ENCODE measurements at places on chromosomes 5 and 9.

DNA sequence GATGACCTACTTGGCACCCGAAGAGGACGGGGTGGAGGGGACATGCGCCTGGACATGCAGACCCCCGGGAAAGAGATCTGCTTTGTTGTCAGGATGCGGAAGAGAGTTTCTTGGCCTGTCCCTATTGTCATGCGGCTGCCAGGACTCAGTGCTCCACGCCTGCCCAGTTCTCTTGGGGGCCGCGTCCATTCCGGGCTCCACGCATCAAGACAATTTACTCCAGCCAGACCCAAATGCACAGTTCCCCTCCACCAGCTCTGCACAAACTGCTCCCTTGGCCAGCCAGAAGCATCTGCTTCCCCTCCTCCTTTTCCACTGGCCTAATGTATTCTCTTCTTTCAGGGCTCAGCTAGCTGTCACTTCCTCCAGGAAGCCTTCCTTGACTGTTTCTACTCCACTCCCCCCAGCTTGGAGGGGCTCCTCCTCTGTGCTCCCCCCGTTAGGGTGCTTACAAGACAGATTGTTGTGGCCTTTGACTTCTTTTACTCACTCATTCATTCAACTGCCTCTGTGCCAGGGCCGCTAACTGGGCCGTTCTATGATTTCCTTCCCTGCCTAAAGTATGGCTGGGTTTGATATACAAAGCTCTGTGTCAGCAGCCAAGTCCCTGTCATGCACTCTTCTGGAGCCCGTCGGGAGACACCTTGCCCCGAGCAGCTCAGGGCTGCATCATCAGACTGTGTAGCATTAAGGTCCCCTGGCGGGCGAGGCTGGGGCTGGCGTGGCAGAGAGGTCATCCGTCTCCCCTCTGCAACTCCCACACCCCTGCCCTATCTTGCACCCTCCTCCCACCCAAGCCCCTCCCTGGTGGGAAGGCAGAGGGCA lies 6.6 kb downstream of the FIBCD1 start:
- no peak for DNase-seq

DNA sequence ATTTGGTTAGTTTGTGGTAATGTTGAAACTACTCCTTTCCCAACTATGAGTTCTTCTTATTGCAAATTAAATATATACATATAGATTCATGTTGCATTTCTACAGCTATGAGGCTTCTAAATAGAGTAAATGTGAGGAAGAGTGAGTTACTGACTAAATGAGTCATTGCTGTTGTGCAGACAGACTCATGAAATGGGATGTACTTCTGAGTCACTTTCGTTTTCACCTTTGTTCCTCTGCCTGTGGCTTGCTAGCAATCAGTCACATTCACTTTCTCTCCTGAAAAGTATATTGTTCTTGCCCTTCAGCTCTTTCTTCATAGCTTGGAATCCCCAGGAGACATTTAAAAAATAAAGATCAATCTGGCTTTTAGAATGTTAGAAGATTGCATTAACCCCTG lies 295.5 kb upstream of the SMC2 start:
- no peak for DNase-seq

DNA sequence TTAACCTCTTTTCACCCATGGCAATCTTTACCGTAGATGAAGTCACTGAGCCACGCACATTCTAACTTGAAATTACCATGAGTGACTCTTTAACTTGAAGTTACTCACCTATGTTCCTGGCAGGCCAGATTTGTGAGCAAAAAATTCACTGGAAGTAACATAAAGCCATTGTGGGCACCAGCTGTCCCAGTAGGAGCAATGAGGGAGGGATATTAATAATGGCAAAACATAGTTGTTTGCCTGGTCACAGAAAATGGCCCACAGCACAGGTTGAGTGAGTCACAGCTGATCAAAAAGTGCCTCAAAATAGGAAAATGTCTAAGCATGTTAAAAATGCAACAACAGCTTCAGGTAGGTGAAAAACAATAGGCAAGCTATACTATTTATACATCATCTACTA lies 146.6 kb downstream of the EFNA5 start:
- no peak for DNase-seq

- DNase-seq = no peak
Observed at GRCh38 chr5:27217155-27217956, 179.0 kb upstream of the CDH9 start.

GRCh38 chr5:6565492-6565891 lies 67.4 kb downstream of the NSUN2 start:
- DNase-seq = no peak

- DNase-seq = no peak
Observed at GRCh38 chr5:157779221-157779620, 35.7 kb downstream of the LSM11 start.

- DNase-seq = no peak
Observed at GRCh38 chr5:179595916-179596315, 27.6 kb downstream of the HNRNPH1 start.

GRCh38 chr9:36102742-36103495 lies 33.6 kb upstream of the GLIPR2 start:
- DNase-seq = no peak

DNA sequence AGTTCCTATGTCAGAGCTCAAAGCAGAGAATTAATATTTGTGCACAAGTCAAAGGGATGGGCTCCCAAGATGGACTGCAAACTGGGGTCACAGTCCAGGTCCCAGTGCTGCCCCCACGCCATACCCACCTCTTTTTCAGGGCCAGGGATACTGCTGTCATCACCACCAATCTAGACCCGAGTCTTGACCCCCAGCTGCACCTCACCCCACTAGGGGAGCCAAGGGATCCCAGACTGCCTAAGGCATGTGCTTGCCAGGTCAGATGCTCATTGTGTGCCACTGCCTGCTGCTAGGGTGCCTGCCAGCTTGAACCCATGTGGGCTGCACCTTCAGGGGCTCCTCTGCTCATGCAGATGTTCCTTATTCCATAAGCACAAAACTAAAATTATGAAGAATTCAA lies 215.6 kb upstream of the NREP start:
- no peak for DNase-seq

Measured in right kidney (tissue), 9 donors.